AG09319 (cell line): ENCODE measurements at places on chromosomes 16 and 17.

GRCh38 chr17:9700754-9701476 lies 55.6 kb downstream of the USP43 start:
- no peak for DNase-seq

DNA sequence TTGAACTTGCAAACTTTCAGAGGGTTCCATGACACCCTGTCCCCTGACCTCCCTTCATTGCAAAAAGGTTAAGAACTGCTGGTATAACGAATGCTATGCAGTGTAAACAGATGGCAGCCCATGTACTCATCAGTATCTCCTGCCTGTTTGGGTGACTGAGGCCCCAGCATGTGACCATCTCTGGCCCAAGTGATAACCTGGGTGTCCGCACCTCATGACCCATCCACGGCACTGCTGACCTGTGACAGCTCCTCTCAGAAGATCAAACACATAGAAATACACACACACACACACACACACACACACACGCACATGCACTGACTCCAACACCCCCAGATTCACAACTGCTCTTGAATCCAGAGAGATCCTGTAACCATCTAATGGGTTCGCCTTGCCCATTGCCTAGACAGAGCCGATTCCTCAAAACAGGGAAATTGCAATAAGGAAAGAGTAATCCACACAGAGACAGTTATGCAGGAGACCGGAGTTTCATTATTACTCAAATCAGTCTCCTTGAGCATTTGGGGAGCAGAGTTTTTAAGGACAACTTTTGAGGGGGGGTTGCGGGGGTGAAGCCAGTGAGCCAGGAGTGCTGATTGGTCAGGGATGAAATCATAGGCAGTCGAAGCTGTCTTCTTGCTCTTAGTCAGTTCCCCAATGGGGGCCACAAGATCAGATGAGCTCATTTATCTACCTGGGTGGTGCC lies 11.3 kb upstream of the PHOSPHO1 start:
- no peak for DNase-seq

- no peak for DNase-seq
Measured at GRCh38 chr16:31074814-31075183, 577 bp downstream of the ZNF646 start.

GRCh38 chr16:46648656-46649055 lies 27.5 kb upstream of the SHCBP1 start:
- no peak for DNase-seq

- DNase-seq, result no peak
Measured at GRCh38 chr16:57758331-57759117, 23.0 kb downstream of the KATNB1 start.

GRCh38 chr16:90070440-90070839 lies 6.7 kb downstream of the PRDM7 start:
- no peak for DNase-seq

DNA sequence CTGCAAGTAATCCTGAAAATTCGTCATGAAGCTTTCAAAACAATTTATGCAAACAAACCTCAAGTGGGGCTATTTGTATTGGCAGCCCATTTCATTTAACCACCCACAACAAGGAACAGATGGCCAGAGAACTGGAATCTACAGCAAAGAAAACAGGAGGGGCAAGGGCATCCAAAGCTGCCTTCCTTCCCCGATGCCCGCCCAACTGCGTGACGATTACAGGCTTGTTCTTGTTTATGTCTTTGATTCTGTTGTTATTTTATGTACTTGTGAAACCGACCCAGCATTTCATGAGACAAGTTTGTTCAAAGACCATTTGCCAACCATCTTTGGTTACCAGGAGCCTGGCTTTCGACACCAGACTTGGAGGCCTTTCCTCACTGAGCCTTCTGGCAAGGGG lies 59.1 kb upstream of the IRX6 start:
- peak; percentile 37 for DNase-seq

DNA sequence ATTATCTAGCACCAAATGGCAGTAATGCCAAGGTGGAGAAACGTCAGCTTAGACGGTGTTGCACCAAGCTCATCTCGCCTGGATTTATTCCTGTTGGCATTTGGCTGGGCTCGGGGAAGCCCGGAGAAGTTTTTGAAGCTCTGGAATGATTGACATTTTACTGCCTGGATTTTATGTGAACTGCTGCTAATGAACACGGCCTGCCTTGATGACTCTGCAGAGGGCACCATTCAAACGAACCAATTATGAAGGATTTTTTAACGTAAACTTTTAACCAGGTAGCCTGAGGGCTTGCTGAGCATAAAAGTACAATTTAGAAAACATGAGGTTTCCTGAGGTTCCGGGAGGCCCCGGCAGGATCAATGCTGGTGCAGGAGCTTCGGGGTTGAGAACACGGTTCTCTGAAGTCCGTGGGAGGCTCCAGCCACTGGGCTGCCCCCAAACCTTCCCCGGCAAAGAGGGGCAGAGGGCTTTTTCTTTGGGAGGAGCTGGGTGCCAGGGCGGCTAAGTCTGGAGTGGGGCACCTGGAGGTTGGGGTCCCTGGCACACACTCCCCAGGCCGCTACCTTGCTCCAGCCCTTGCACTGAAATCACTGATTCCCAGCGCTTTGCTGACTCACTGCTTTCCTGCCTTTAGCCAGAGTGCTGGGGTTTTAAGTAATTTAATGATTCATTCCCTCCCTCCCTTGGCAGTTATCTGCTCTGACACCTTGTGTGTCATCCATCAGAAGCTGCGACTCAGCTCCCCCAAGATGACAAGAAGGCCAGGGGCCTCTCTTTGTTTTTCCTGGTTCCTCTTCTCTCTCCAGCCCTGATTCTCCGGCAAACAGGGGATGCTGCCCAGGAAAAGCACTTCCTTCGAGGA lies 161.2 kb upstream of the IRX3 start:
- DNase-seq, result no peak

DNA sequence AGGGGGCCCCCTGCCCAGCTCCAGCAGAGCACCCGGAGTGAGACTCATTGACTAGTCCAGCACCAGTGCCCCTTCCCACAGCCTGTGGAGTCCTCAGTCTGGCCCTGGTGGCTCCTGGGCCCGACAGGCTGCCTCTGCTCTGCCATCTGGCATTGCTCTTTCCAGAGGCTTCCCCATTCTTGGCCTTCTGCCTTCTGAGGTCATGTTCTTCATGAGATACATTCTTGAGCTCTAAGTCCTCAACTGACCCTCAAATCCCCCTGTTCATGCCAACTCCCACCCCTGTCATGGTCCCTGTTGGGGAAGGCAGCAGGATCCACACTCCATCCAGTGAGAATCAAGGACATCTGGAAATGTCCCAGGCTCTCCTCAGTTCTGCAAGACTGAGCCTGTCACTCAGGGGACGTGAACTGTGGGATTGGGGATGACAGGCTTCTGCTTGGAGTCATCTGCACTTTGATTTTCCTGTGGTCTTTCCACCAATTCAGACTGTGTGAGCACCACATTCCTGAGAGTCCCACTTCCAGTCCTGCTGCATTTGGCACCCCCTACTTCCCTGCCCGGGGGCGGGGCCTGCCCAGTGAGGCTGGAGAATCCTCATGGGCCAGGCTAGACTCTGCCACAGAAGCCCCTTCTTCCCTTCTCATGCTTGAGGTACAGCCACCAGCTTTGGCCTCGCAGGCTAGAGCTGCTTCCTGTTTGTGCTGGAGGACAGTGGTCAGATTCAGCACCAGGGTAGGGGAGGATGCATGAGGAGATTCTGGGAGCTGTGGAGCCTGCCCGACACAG lies 2.7 kb downstream of the TRPV2 start:
- no peak for DNase-seq

- no peak for DNase-seq
Measured at GRCh38 chr16:7303052-7303610, 29.5 kb upstream of the RBFOX1 start.

GRCh38 chr16:86975445-86975844 lies 341.7 kb downstream of the C16orf95 start:
- no peak for DNase-seq

DNA sequence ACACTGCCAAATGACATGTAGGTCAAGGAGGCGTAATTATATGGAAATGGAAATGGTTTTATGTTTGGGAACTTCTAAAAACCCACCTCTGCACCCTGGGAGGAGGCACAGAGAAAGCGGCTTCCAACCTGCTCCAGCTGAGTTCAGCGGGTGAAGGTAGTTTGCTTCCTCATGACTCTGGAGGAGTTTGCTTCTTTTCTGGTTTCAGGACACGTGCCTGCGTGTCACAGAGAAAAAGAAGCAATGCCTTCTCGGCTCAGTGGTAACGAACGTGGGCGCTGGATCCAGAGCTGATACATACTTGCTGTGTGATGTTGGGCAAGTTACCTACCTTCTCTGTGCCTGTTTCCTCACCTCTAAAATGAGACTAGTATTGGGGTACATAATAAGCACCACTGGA lies 22.1 kb downstream of the GPR139 start:
- no peak for DNase-seq
